ENCODE measurements at places on chromosomes 2 and 18. TPM values are rescaled to one million over a fixed set of nuclear protein-coding genes. Genes with fewer than 3 reads are reported as not detected.

The C2orf66 gene
- not detected for polyA plus RNA-seq

GRCh38 chr2:206287197-206287596 is 12.7 kb downstream of the ZDBF2 start:
- H3K4me1 ChIP-seq: peaks cover 2% of the 10 kb centered on the region
- no peak for DNase-seq
- no peak overlapping the region for H3K27ac ChIP-seq
- peaks cover 31% of the 10 kb centered on the region for H3K36me3 ChIP-seq

DNA sequence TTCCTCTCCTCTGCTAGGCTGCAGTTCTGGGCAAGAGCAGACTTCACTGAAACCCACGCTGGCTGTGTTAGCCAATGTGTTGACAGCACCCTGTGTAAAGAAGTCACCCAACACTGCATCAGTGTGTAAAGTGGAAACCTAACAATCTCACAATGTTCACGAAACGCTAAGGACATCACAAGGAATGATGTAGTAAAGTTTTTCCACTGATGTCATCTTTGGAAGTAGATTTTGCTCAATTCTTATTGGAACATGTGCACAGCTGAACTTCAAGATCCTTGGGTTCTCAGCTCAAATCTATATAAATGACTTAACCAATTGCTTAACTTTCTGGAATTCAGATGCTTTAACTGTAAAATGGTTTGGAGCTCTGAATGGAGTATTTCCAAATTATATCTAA is 1112.5 kb downstream of the TSN start:
- H3K4me1 ChIP-seq: no peaks in the 10 kb centered on the region
- no peak overlapping the region for H3K4me3 ChIP-seq
- H3K27me3 ChIP-seq: no peaks in the 10 kb centered on the region
- DNase-seq: no peak
- H3K36me3 ChIP-seq: no peaks in the 10 kb centered on the region
- H3K27ac ChIP-seq: no peak overlapping the region

The OTX1 gene
- polyA plus RNA-seq: 0.24 TPM

DNA sequence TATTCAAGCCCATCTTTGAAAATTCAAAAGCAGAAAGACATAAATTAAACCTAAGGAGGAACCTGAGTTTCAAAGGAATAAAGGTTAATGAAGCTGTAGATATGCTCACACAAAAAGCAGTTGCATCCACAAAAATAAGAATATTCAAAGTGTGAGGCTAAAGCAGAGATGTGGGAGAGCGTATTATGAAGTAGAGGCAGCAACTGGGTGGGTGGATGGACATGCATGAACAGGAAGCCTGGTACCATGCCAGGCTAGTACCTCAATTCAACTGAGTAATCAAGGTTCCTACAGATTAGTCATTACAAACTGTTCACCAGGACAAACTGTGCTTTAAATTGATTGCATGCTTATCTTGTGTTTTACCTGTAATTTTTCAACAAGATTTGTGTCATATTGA is 330.0 kb upstream of the PKDCC start:
- no peaks in the 10 kb centered on the region for H3K4me1 ChIP-seq
- H3K27me3 ChIP-seq: no peaks in the 10 kb centered on the region

- DNase-seq: no peak
- no peaks in the 10 kb centered on the region for H3K27me3 ChIP-seq
- no peak overlapping the region for H3K27ac ChIP-seq
- H3K4me1 ChIP-seq: no peaks in the 10 kb centered on the region
These were observed 157.0 kb upstream of the SERPINE2 start for GRCh38 chr2:224195925-224196571.

GRCh38 chr2:98301469-98301868 is 44.8 kb upstream of the CNGA3 start:
- no peaks in the 10 kb centered on the region for H3K36me3 ChIP-seq
- H3K4me1 ChIP-seq: no peaks in the 10 kb centered on the region

GRCh38 chr2:40955635-40956034 is 503.7 kb upstream of the SLC8A1 start:
- no peak overlapping the region for H3K4me3 ChIP-seq
- no peak overlapping the region for H3K27ac ChIP-seq
- H3K4me1 ChIP-seq: no peaks in the 10 kb centered on the region

Measured in H1 (cell line).